NCI-H187 (cell line): ENCODE measurements at places on chromosomes 11 and 22.
A peak's percentile ranks its signal among the peaks of the same experiment; 100 is the strongest.

- no peak for DNase-seq
Observed at GRCh38 chr22:26968859-26969523, 311.6 kb downstream of the MIAT start.

DNA sequence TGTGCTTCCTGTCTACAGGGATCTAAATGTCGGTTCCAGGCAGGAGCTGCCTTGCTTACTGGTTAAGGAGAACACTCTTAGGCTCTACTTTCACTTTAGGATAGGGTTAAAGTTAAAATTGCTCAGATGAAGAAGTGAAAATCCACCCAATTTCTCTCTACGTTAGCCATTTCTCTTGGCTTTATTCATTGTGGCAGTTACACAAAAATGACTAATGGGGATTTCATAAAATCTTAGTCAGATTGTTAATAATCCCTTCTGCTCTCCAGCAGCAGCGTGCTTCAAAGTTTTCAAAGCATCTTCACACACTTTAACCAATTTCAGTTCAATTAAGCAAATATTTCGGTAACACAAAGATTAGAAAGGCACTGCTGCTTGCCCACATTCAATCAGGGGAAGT lies 58.4 kb upstream of the RCN1 start:
- DNase-seq: no peak

- no peak for DNase-seq
Observed at GRCh38 chr11:4048340-4048739, 46.3 kb upstream of the RRM1 start.

GRCh38 chr11:83819931-83820549 lies 533.9 kb upstream of the CCDC90B start:
- DNase-seq: peak; percentile 23

- no peak for DNase-seq
Observed at GRCh38 chr22:36334081-36334820, 53.5 kb downstream of the MYH9 start.

- no peak for DNase-seq
Observed at GRCh38 chr22:17764036-17764435, 10.2 kb downstream of the BID start.

DNA sequence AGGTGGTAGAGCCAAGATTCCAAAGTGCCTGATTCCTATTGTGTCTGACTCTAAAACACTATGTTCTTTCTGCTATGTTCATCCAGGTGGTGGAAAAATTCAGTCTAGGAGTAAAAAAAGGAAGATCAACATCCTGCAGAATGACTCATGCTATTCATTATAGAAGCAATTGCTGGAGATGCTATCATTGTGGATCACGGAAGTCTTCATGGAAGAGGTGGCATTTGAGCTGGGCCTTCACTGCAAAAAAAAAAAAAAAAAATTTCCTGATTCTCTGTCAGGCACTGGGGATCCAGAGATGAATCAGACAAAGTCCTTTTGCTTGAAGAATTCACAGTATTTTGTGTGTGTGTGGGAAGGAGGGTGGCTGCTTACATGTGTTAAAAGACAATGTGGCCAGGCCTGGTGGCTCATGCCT lies 1.4 kb upstream of the UVRAG start:
- no peak for DNase-seq

GRCh38 chr11:119380827-119381180 lies 686 bp downstream of the USP2 start:
- DNase-seq: no peak

DNA sequence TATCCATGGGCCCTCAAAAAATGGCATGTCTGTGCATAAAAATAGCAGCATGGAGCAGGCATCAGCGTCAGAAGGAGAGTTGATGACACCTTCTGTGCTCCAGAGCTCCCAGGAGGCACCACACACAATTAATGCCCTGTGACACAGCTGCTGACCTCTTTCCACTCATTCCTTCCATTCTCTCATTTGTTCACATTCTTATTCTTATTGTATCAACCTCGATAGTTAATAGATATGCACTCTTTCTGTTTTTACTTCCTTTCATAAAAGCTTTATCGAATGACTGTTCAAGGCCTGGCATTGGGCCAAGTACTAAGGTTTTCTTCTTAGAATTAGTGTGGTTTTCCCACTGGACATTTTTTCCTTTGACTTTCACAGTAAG lies 266.0 kb upstream of the MTNR1B start:
- no peak for DNase-seq

GRCh38 chr11:129451524-129451923 lies 75.9 kb downstream of the BARX2 start:
- no peak for DNase-seq

- no peak for DNase-seq
Observed at GRCh38 chr11:69509846-69510390, 28.5 kb downstream of the LINC01488 start.

DNA sequence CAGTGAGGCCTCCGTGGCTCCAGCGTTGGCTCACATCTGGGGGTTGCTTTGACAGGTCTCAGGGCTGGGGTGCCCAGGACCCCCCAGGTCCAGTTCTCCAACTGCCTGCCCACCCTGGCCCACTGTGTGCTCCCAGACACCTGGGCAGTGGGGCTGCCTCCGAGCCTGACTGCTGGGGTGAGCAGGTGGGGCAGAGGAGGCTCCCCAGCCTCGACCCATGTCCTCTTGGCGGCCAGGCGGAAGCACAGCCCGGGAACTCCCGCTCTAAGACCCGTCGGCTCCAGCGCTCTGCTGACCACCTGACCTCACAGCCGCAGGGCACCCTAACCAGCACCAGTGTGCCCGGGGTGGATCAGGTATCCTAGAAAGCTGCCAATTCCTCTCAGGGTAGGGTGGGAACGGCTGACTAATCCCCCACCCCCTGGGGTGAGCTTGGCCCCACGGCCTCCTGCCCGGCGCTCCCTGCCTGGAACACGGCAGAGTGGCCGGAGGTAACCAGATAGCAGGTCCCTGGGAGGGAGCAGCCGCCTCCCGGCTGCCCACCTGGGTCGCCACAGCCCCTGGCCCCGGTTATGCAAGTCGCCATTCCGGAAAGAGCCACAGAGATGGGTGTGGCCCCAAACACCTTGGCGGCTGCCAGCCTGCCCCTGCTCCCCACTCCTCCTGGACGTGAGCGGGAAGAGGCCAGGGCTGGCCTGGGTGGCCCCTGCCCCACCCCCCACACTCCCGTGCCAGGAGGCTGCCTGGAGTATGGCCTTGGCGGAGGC lies 19.2 kb upstream of the MUC5B start:
- DNase-seq: no peak

DNA sequence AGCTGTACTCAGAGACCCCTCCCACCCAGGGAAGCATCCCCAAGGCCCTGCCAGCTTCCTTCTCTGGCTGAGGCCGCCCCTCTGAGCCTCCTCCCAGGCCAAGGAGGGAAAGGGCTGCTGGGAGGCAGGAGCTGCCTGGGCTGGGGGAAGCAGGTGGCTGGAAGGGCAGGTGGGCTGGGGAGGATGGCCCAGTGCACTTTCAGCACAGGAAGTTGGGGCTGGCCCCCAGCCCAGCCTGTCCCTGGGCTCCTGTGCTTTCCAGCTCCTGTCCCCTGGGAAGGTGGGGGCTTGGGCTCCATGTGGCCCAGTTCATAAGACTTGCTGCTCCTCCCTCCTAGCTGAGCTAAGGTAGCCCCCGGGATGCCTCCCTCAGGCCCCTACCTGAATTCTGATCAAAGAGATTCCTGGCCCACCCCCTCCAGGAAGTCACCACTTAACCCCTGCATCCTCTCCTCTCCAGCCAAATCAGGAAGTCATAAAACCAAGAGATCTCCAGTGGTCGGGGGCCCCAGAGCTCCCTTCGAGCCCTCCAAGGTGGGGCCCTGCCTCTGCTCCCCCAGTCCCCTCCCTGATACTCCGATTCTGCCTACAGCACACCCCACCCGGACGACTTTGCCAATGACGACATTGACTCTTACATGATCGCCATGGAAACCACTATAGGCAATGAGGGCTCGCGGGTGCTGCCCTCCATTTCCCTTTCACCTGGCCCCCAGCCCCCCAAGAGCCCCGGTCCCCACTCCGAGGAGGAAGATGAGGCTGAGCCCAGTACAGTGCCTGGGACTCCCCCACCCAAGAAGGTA lies 4.9 kb downstream of the PPP1CA start:
- DNase-seq: no peak

DNA sequence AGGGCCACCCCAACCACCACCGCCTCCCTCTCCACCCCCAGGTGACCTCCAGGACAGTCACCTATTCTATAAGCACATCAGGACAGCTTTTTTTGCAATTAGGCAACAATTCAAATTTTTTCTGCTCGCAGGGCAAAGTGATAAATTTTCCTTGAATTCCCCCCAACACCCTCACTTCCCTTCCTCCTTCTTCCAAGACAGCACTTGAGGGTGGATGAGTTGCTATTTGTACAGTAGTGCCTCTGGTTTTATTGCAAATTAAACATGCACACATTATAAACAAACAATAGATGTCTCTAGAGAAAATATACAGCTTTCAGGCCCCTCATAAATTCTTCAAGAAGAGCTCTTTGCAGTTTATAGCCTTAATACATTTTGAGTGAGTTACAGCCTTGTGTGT lies 80.9 kb upstream of the USP47 start:
- no peak for DNase-seq

DNA sequence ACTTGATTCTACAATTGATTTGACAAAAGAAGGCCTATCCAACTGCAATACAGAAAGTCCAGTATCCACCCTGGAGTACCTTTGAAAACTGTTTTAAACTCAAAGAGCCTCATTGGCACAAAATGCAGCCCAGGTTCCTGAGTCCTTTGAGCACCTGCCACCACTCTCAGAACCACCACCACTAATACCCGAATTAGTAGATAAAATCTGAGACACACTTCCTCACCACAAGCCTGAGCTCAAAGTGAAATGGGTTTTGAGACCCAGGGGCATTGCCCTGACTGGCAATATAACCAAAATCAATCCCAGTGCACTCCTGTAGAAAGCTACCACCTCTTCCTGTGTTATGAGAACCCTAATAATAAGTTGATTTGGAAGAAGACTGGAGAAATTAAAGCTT lies 215.7 kb downstream of the CSNK2A3 start:
- no peak for DNase-seq

DNA sequence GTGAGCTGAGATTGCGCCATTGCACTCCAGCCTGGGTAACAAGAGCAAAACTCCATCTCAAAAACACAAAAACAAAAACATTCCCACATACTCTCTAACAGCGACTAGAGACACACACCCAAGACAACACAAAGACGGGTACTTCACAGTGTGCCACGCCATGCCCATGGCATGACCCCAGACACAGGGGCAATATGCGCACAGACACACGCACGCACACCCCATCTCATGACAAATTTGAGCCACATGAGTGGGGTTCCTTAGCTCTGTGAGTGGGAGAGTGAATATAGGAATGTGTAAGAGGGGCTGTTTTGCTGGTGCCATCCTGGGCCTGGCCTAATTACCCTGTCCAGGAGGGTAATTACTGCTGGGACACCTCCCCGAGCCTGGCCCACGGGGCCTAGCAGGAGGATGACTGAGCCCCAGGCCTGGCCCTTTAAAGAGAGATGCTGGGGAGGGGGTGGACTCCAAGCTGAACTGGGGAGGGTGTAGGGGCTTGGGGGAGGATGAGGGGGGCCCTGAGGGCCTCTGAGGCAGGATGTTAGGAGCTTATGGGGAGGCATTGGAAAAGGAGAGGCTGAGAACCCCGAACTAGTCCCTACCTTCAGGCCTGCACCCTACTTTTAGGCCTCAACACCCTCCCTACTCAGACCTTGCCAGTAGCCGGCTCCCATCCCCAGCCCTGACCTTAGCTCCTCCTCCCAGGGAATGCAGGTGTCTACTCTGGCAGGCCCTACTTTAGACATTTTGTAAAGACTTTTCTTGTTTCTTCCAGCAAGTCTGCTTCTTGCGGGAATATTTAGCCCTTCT lies 1.5 kb downstream of the LTBP3 start:
- no peak for DNase-seq

- DNase-seq: no peak
Observed at GRCh38 chr22:26170795-26171580, 1.7 kb downstream of the SEZ6L start.

GRCh38 chr22:20664594-20664959 lies 109.3 kb upstream of the SERPIND1 start:
- no peak for DNase-seq

GRCh38 chr11:80371931-80372330 lies 931.1 kb upstream of the TENM4 start:
- DNase-seq: no peak

DNA sequence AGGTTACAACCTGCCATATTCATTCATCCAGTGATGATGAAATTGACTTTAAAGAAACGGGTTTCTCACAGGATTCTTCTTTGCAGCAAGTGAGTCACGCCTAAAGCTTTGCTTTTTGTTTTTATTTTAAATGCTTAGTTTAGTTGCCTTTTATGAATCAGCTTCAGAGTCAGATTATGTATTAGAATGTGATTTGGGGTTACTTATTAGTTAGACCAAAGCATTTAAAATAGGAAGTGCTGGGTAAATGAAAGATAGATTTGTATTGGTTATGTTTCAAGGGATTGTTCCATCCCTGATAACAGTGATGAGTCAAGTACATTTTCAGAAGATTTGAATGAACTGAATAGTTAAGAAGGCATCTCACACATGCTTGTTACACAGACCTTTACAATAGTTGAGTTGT lies 101.3 kb upstream of the GAL start:
- DNase-seq: no peak

- no peak for DNase-seq
Observed at GRCh38 chr11:61103851-61104423, 1.6 kb downstream of the CD5 start.

DNA sequence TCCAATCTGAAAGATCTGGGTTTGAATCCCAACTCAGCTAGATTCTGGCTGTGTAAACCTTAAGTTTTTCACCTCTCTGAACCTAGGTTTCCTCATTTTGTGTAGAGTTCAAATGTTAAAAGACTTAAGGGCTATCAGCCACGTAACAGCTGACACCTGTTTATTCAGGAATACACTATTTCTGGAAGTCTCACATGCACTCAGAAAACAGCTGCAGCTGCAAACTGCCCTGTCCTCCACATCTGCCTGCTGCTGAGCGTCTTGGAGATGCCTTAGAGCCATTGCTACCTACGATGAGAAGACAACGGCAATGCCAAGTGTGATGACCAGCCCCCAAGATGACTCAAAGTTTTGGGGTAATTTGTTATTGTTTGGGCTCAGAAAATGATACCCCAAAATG lies 6.7 kb upstream of the TRIM44 start:
- no peak for DNase-seq

DNA sequence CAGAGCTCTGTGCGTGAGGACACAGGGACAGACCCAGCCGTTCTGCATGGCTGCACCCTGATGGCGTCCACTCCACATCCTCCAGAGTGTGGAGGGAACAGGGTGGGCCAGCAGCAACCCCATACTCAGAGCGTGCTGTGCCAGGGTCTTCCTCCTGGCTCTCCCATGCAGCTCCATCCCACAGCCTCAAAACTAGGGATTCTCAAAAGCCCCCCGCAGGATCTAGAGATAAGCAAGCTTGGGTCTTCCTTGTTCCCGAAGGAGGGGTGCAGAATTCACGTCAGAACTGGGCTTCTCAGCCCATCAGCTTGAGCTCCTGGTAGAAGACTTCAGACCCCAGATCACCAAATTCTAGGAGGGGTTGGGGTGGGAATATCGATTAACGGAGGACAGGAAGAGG lies 858.8 kb downstream of the TBC1D22A start:
- DNase-seq: no peak

DNA sequence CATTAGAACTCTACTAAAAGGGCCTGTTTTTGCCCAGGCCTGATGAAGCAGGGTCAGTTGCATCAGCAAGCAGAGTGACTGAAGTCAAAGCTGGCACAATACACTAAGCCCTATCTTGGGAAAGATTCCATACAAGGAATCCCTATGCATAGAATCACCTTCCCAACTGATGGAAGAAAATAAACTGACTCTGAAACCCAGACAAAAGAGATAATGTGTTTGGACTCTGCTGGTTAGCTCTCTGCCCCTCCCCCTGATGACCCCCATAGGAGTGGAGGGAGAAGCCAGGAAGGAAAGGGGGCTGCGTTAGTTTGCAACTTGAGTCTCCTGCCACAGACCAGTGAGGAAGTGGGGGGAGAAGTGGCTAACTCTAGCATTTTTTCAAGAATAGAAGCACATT lies 32.9 kb downstream of the GALNT18 start:
- no peak for DNase-seq
